ENCODE measurements at places on chromosomes 4 and X.

- DNase-seq = no peak
Observed at GRCh38 chr4:47349326-47349725, 114.2 kb downstream of the COMMD8 start.

- DNase-seq = no peak
Observed at GRCh38 chr4:78722320-78722719, 53.8 kb upstream of the BMP2K start.

DNA sequence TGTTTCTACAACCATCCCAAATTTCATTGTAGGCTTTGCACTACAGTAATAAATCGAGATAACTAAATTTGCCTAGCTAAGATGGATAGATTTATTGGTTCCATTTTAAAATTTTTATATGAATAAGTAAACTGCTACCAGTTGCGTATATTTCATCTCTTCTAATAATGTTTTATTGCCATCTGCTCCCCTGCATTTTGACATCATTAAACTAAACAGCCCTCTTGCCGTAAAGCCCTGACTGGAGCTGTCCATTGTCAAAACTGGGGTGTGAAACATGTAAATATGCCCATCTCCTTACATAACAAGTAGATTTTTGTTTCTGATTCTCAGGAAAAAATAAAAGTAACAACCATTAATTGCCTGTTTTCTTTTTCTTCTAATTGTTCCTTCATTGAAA, 130.8 kb upstream of the BMPR1B start:
- DNase-seq = no peak

DNA sequence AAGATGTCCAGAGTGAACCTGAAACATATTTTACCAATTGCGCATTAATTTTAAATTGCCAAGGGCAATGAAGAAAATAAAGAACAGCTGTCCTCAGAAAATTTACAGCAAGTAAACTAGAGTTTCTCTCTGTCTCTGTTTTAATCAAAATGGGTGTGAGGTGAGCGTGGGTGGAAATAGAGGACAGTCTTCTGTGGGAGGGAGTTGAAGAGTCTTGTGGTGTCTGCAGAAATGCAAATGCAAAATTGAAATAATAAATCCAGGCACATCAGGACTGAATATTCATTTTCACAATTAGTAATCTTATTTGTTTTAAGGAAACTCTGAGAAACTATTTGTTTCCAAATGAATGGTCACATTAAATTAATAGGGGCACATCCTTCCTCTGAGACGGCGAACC, 192.0 kb downstream of the ARHGAP10 start:
- no peak for DNase-seq

- no peak for DNase-seq
Observed at GRCh38 chr4:101331017-101331416, 16.3 kb downstream of the PPP3CA start.

GRCh38 chr4:29276150-29276549, 1444.0 kb upstream of the PCDH7 start:
- no peak for DNase-seq

DNA sequence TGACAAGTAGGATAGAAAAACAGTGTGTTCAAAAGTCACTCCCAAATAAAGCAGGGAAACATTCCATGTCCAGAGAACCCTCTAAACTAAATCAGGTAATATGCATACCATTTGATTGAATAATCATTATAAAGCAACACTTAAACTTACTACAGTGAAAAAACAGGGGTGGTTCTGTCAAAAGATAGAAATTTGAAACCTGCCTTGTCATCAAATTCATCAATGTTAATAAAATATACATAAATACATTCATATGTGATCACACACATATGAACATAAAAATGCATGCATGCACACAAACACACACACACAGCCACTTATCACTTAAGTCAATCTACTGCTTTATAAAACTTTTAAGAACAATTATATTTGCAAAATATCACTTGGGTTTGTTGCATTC, 485.8 kb upstream of the TECRL start:
- no peak for DNase-seq

GRCh38 chr4:109174224-109174953, 128.1 kb downstream of the COL25A1 start:
- DNase-seq = no peak

- DNase-seq = no peak
Observed at GRCh38 chr4:73801692-73802091, 34.8 kb upstream of the CXCL6 start.

GRCh38 chrX:103727115-103727514, 16.4 kb downstream of the TMEM31 start:
- no peak for DNase-seq

DNA sequence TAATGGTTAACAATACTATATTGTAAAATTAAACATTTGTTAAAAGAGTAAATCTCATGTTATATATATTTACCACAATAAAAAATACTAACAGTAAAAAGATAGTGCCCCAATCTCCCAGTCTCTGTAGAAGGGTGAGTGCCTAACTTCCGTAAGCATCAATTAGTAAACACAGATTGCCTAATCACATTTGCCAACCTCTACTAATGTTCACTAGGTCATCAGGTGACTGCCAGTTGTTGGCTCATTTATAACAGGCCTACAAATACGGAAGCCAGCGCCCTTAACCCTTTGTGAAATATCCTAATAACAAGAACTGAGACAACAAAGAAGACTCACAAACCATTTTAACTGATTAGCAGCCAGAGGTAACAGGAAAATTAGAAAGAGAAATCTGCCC, 345.1 kb downstream of the INPP4B start:
- no peak for DNase-seq

- DNase-seq = no peak
Observed at GRCh38 chrX:17372052-17372451, 2.9 kb upstream of the NHS start.

DNA sequence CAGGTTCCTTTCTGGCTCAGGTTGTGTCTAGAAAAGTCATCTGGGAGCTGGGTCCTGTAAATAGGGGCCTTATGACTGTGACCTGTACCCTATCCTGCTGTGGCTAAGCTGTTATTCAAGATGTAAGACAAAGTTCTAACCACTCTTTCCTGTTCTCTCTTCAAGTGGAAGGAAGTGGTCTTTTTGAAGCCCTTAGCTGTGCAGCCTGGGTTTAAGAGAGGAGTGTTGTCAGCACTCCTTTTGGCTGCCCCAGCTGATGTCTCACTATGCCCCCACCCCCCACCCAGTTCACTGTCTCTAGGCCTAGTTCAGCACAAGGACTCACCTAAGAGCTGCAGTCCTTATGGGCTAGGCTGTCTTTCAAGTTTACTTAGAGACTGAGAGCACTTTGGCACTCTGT, 1069.5 kb downstream of the FAM133A start:
- no peak for DNase-seq

DNA sequence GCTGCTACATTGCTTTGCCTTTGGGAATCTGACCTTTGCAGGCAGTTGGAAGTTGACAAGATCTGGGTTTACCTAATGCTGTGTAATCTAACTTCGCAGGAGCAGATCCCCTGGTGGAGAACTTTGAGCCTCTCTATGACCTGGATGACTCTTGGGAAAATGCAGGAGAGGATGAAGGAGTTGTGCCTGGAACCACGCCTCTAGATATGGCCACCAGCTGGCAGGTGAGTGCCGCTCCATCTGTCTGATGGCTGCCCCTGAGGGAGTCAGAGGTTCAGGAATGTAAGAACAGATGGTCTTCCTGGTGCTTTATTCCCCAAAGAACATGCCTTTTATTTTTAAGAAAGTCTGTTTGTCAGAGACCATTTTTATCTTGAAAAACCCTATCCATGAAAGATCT, 109.3 kb downstream of the NFKB1 start:
- no peak for DNase-seq

GRCh38 chrX:108945883-108946523, 209.6 kb upstream of the IRS4 start:
- no peak for DNase-seq

All from A549 (cell line).